Adipocyte (in vitro differentiated cells): ENCODE measurements at places on chromosomes 16 and 17.

DNA sequence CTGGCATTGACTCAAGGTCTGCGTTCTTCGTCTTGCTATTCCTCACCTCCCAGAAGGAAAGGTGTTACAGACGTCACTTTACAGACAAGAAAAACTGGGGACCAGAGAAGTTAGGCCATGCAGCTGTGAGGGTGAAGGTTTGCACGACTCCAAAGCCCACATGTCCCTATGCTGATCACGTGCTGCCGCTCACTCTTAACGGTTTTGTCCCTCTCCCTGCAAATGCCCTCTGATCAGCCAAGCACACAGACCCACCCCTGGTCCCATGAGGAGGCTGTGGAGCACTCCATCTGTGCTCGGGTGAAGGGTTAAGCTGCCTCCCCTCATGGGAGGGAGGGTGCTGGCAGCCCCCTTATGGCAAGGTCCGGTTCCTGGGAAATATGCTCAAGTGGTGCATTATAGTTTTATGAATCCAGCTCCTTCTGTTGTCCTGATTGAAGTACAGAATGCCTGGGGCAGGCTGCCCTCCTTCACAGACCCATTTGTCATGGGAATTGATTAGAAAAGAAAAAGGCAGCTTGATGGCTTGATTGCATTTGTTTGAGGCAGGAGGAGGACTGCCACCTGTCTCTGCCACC lies 18.8 kb downstream of the CCDC182 start:
- DNase-seq = no peak

DNA sequence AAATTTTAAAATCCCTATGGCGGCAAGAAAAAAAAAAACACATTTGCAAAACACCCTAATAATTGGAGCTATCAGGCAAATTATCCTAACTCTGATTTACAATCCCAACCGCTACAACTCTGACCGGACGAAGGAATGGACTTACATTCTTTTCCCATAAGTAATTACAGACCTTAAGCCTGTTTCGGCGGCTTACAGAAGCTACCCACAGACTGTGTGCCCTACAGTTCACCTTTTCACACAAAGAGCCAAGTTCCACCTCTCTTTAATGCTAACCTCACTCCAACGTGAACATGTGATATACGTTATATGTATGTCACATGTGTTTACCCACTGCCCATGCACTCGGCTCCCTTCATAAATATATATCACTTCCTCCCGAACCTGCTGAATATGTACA lies 8.7 kb upstream of the MEAK7 start:
- DNase-seq = peak; percentile 79

DNA sequence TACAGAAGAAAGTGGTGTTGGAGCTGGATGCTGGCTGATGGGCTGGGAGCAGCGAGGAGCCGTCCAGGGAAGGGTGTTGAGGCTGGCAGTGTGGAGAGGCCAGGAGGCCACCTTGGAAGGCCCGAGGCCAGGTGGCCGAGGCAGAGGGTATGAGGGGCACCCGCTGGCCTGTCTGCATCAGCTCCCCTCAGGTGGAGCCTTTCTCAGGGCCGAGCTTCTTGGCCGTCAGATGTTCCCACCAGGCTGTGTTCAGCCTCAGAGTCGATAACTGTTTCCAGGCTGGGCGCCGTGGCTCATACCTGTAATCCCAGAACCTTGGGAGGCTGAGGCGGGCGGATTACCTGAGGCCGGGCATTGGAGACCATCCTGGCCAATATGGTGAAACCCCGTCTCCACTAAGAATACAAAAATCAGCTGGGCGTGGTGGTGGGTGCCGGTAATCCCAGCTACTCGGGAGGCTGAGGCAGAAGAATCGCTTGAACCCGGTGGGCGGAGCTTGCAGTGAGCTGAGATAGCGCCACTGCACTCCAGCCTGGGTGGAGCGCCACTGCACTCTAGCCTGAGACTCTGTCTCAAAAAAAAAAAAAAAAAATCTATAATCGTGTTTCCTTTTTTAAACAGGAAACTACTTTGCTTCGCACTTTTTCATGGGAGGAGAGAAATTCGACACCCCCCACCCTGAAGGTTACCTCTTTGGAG lies 25.3 kb downstream of the MGRN1 start:
- DNase-seq = no peak

GRCh38 chr17:49508866-49509587 lies 13.9 kb downstream of the NGFR start:
- no peak for DNase-seq

- no peak for DNase-seq
Measured at GRCh38 chr16:48394355-48394703, 9.1 kb upstream of the SIAH1 start.

GRCh38 chr17:76219670-76220383 lies 20.5 kb downstream of the RNF157 start:
- no peak for DNase-seq

DNA sequence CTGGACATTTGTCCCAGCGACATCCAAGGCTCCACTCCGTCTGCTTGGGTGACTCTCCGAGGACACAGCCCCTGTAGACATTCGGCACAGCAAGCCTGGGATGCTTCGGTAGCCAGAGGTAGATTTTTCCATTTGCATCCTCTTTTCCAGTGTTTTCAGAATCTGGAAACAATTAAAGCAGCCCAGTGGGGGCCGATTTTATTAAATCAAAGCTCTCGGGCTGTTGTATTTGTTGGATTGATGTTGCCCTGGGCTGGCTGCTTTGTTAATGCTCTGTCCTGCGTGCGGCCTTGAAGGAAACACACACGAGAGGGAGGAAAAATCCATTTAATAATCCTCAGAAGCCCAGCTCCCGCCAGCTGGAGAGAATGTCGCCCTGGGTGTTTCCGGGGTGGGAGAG lies 158.1 kb upstream of the CIBAR2 start:
- DNase-seq = peak; percentile 36

DNA sequence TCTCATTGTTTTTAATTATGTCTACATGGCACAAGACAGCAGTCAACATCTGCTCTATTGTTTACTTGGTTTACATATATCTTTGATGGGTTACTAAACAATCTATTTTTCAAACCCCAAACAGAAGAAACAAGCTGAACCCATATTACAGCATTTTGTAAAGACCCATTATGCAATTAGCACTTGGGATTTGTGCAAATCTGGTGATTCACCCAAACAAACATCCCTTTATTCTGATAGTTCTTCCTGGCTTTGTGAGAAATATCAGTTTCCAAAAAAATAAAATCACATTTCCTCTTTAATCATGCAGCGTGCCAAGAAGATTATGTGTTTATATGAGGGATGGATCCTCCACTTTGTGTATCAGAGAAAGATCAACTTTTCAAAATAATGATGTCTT lies 16.8 kb upstream of the RBFOX1 start:
- no peak for DNase-seq

DNA sequence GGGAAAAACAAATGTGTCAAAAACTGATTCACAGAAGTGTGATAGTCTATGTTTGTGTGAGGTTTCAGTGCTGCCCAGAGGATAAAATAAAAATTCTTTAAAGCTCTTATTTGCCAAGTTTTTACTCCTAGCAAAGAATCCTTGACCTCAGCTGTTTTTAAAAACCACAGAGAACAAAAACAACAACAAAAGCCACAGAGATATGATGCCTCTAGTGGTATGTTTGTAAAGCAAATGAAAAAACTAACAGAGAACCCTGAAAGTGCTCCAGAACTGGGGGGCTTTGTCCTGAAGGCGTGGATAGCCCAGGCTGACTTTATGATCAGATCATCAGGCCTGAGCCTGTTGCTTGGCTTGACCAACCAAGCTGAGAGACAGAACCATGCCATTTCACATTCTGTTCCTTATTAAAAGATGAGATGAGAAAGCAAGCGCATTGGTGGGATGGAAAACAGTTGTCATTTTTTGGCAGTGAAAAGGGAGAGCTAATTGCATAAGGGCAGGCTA lies 411.0 kb downstream of the CPPED1 start:
- DNase-seq = peak; percentile 19

DNA sequence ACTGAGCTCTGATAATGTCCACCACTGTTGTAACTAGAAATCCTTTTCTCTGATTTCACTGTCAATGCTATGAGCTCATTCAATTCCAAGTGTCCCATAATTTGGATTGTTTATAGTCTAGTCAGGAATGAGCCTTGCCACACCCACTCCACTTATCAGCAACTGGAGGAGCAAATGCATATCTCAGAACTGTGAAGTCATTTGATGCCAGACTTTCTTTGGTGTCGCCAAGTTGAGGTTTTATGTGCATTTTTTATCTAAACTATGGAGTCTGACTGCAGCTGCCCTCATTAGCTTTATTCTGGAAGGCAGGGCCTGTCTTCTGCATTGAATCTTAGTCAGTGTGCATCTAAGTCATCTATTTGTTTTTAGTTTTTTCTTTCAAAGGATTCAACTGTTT lies 361.3 kb downstream of the PMP22 start:
- DNase-seq = peak; percentile 22

DNA sequence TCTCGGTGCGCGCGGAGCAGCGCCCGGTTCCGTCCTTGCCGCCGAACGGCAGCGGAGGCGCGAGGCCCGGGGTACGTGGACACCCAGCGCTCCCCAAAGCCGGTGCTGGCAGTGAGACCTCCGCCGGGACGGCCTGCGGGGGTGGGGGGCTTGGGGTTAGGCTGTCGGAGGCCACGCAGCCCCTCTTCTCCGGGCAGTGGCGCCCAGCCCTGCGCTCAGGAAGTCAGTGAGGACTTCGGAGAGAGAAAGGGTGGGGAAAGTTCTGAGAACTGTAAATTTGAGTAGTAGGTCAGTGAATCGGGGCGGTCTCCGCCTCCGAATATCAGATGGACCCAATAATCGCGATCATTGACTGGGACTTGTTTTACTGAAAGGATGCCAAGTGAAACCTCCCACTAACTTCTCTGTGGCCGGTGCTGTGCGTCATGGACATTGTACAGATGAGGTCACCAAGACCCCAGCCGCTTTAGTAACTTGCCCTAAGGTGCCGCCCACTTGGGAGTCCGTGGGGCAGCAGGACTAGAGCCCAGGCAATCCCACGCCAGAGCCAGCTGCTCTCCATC lies 468 bp downstream of the IL4R start:
- peak; percentile 75 for DNase-seq

DNA sequence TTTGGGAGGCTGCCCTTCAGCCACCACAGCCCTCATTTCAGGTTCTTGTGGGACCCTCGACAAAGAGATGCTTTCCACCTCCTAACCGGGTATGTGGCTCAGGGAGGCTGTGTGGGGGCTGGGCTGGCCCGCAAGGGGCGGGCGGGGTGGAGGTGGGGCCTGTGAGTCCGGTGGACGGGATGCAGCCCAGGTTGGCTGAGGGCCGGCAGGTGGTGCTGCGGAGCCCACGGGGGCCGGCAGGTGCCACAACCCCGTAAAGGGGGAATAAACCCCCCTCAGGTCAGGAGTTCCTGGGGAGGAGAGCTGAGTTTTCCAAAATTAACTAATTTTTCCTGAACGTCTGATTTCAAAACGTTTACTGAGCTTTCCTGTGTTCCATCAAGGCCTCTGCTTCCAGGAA lies 4.9 kb upstream of the CIAO3 start:
- DNase-seq = no peak

- no peak for DNase-seq
Measured at GRCh38 chr17:58032691-58033415, 25.8 kb upstream of the SRSF1 start.

GRCh38 chr17:79740413-79740812 lies 9.7 kb downstream of the ENPP7 start:
- no peak for DNase-seq

- no peak for DNase-seq
Measured at GRCh38 chr16:30964574-30965226, 7.1 kb downstream of the SETD1A start.

DNA sequence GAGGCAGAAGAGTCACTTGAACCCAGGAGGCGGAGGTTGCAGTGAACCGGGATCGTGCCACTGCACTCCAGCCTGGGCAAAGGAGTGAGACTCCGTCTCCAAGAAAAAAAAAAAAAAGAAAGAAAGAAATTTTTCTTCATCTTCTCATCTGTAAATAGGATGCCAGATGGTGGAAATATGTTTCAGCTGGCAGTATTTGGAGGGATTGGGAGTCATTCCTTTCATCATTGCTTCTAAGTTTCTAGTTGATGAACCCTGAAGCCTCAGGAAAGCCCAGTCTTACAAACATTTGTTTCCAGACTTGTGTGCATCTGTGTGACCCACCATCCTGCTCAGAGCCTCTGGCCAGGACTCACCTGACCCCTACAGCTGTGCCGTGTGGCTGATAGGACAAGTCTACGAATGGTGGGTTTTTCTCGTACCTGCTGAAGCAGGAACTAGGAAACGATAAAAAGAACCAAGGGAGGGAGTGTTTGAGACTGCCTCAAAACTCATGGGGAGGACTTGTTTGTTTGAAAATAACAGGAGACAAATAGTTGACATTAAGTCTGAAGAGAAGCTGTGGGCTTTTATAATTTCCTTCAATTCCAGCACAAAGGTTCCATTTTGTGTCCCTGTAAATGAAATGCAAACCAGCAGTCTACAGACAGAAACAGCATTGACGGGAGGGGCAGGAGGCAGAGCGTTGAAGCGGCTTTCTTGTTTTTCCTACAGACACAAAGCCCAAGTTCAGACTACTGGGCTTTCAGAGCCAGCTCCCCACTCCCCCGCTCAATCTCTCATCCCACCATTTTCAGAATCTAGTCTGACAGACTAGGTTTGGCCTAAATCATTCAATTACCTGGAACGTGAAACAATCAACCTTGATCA lies 24.9 kb downstream of the CDRT4 start:
- DNase-seq = no peak

GRCh38 chr16:29992344-29992967 lies 3.0 kb downstream of the HIRIP3 start:
- no peak for DNase-seq

- DNase-seq = no peak
Measured at GRCh38 chr16:54475019-54475601, 188.5 kb upstream of the IRX3 start.

DNA sequence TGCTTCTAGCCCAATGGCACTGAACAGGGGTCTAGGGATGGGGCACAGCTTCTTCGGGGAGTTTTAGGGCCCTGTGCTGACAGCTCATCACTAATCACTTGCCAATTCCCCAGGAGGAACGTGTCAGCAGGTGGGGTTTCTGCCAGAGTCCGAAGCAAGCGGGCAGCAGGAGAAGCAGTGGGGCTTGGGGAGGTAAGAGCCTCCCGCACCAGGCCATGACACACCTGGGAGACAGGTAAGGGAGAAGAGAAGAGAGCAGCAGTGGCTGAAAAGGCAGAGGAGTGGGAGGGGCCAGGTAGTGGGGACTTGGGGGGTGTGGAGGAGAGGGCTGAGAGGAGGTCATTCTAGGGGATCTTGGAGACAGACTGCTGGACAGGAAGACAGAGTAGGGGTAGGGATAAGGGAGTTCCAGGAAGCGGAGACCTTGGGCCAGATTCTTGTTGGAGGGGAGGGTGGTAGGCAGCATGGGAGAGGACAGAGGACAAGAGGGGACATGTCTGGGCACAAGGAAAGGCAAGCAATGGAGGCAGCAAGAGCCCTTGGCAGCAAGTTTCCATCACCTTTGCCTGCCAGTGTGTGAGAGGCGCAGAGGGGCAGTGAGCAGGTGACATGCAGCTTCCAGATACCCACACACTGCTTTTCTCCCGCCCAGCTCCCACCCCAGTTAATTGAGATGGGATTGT lies 4.9 kb downstream of the PHOSPHO1 start:
- DNase-seq = no peak

DNA sequence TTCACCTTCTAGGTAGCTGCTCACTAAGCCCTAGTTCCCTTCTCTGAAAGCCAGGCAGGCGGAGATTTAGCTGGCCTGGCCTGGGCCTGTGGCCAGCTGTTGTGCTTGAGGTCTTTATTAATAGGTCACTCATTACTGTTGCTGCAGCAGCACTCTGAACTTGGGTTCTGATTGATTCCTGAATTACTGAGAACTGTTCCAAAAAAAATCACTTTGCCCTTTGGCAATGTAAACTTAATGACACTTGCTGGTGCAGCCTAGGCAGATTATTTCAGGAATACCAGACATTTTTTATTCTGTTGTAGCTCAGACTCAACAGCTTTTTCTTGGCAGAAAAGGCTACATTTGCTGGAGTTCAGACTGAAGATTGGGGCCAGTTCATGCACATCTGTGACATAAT lies 2.7 kb downstream of the TOM1L1 start:
- DNase-seq = peak; percentile 37

GRCh38 chr17:2027528-2028233 lies 2.3 kb upstream of the DPH1 start:
- DNase-seq = no peak
